Activated B cell treated with CpG ODN at 0.5 μM for 24 hours (primary cell): ENCODE measurements at places on chromosomes 2 and 18.

DNA sequence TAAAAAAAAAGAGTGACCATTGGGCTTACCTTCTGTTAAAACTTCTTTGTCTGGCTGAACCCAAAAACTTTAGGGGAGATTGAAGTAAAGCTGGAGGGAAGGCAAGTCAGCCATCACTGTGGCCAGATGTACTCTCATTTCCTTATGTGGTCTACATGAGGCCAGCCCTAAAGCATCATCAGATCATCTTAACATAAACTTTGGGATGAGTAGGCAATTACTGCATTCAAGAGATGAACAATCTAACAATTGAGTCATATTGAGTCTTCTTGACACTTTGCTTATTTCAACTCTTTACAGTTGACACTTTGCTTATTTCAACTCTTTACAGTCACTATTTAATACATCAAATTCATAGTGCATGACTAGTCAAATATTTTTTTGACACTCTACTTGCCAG, 155.6 kb downstream of the QPCT start:
- no peak for DNase-seq

- no peak for DNase-seq
Observed at GRCh38 chr2:99974275-99974674, 168.1 kb downstream of the AFF3 start.

DNA sequence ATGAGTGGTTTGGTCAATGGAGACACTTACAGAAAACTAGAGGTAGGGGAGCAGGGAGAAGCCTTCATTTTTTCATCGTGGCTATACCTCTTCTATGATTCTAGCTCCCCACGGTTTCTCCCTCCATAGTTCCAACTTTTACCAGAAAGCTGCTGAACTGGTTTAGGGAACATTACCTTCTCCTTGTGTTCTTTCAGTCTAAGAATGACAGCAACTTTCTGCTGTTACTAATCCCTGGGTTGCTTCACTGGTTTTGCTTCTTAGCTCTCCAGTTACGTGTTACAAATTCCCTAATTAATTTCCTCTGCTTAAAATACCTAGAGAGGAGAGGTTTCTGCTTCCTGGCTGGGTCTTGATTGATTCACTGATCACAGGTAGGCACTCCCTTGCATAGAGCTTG, 499.9 kb downstream of the SLC4A3 start:
- no peak for DNase-seq

DNA sequence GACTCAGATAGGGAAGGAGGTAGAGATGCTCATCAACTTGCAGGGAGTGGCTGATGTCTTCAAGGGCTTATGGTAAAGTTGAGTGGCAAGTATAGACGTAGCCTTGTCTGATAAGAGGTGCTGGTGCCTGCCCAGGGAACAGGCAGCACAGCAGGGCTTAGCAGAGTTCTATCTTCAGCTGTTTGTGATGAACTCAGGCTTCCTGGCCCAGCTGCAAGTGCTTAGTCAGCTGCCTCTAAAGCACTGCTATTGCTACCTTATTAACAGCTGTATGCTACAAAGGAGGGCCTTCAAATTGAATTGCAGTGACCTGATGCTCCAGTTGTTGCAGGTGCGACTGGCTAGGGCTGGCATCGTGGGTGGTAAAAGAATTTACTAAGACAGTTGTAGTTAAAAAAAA, 82.1 kb downstream of the TSN start:
- DNase-seq = no peak

- no peak for DNase-seq
Observed at GRCh38 chr18:22846088-22846683, 86.9 kb upstream of the RBBP8 start.

GRCh38 chr2:213166109-213166508, 14.7 kb upstream of the IKZF2 start:
- no peak for DNase-seq

- no peak for DNase-seq
Observed at GRCh38 chr2:160694631-160695030, 201.0 kb upstream of the RBMS1 start.

DNA sequence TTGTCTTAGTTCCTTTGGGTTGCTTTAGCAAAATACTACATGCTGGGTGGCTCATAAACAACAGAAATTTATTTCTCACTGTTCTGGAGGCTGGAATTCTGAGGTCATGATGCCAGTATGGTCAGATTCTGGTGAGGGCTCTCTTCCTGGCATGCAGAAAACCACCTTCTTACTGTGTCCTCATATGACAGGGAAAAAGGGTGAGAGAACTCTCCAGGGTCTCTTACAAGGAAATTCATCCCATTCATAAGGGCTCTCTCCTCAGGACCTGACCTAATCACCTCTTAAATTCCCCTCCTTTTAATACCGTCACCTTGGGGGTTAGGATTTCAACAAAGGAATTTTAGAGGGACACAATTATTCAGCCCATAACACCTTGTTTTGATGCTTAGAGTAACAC, 243.1 kb upstream of the TNP1 start:
- DNase-seq = no peak

DNA sequence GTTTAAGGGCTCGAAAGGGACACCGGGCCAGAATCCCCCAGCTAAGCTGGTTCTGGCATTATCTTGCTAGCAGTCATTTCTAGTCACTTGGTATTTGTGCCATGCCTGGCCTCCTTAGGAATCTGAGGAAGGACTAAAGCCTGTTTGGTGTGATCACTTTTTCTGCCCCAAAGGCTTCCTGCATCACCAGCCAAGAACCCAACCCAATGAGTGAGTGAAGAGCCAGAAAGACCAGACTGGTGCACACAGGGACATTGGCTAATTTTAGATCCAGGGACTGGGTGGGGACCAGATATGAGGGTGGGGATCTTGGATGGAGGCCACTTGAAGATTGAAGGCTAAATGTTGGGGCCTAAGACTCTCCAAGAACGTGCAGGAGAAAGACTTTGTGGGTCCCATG, 411.9 kb upstream of the TNP1 start:
- DNase-seq = no peak

DNA sequence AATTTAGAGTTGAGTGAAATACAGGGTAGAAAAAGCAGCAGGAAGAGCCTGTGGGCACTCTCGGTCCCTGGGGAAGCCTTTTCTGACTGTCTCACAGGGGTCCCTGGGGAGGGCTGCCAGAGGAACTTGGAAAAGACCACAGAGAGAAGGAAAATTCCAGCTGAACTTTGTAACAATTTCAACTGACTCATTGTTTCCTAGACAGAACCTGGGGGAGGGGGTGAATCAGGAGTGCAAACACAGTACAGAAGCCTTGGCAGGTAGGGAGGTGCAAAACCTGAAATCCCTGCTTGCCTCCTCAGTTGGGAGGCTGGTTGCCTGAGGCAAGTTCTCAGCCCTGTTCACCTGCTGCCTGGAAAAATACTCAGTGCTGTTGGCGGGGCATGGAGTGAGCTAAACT, 106.8 kb downstream of the GRB14 start:
- no peak for DNase-seq

DNA sequence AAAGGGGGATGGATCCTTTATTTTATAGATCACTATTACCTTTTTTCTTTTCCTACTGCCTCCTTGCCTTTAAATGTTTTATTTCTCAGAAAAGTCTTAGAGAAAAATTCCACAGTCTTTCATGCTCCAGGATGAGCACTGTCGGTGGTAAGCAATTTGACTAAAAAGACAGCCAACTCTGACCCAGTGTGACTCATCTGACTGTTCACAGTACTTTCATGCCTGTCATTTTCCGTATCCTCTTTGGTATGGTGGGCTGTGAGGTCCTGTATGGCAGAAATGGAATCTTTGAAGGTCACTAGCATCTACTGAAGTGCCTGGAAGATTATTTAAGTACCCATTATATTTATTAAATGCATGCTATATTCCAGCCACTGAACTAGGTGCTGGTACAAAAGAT, 2.1 kb upstream of the RFTN2 start:
- DNase-seq = no peak

DNA sequence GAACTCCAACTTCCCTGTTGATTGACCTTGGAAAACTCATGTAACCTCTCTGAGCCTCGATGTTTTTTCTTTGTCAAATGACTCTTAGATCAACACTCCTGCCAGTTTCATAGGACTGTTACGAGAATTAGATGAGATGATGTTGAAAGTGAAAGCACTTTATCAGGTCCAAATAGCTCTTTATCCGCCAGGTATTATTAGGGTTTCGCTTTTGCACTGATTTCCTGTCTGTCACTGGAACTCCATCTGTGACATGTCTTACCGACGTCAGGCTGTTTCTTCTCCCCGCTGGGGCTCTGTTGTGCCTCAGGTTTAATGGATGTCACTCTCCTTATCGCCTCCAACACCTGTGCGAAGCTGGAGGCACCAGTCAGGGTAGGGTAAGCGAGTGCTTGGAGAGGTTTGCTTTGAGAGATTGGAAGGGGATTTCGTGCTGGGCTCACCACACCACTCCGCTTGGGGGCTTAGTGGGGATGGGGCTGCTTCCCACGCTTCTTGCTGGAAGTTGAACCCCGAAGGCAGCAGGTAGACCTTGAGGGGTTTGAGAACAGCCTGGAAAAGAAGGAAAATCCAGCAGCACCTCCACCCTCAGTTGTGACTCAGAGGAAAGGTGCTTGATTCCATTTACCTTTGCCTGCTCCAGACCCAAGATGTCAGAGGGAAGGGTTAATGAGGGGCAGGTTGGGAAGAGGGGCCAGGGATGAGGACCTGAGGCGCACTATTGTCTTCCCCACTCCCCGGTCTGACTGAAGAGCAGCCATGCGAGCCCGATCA, 4.3 kb downstream of the GAD1 start:
- no peak for DNase-seq

GRCh38 chr2:2170189-2170588, 160.9 kb downstream of the MYT1L start:
- no peak for DNase-seq

GRCh38 chr2:54838585-54839035, 115.1 kb downstream of the EML6 start:
- peak; percentile 27 for DNase-seq
